ENCODE measurements at places on chromosomes 3 and 15. TPM values are rescaled to one million over a fixed set of nuclear protein-coding genes. Genes with fewer than 3 reads are reported as not detected.

GRCh38 chr15:68802373-68802772 lies 18.3 kb downstream of the ANP32A start:
- DNase-seq, result no peak

DNA sequence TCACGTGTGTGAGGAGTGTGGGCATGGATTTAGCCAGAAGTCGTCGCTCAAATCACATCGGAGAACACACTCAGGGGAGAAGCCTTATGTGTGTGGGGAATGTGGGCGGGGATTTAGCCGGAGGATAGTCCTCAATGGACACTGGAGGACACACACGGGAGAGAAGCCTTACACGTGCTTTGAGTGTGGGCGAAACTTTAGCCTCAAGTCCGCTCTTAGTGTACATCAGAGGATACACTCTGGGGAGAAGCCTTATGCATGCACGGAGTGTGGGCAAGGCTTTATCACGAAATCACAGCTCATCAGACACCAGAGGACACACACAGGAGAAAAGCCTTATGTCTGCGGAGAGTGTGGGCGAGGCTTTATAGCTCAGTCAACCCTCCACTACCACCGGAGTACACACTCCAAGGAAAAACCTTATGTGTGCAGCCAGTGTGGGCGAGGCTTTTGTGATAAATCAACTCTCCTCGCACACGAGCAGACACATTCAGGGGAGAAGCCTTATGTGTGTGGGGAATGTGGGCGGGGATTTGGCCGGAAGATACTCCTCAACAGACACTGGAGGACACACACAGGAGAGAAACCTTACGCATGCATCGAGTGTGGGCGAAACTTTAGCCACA lies 28.1 kb downstream of the ZNF589 start:
- no peak for DNase-seq

- no peak for DNase-seq
These were observed 452.5 kb downstream of the RAP2B start for GRCh38 chr3:153614563-153614962.

The THSD4 gene
- polyA plus RNA-seq, result 18.3 TPM
